ENCODE measurements at places on chromosomes 5 and 9.

DNA sequence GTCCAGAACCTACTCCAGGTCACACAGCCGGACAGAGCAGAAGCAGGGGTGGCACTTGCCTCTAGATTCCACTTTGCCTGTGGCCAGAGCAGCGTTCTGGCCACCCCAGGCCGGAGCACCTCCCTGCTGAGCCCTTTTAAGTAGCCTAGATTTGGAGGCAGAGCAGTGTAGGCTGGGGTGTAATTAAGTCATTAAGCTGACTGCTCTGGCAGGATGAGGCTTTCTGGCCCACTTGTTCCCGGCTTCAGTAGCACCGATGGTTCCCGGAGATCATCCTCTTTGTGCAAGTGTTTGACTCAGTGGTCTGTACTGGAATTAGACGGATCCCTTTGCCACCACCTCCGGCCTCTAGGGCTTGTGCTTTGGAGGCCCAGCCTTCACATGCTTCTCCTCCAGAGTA is 281.9 kb upstream of the ANKRD55 start:
- no peak for DNase-seq

GRCh38 chr9:23477908-23478307 is 348.1 kb downstream of the ELAVL2 start:
- no peak for DNase-seq

- DNase-seq = no peak
These were observed 1.0 kb upstream of the ZCCHC7 start for GRCh38 chr9:37119360-37119759.

DNA sequence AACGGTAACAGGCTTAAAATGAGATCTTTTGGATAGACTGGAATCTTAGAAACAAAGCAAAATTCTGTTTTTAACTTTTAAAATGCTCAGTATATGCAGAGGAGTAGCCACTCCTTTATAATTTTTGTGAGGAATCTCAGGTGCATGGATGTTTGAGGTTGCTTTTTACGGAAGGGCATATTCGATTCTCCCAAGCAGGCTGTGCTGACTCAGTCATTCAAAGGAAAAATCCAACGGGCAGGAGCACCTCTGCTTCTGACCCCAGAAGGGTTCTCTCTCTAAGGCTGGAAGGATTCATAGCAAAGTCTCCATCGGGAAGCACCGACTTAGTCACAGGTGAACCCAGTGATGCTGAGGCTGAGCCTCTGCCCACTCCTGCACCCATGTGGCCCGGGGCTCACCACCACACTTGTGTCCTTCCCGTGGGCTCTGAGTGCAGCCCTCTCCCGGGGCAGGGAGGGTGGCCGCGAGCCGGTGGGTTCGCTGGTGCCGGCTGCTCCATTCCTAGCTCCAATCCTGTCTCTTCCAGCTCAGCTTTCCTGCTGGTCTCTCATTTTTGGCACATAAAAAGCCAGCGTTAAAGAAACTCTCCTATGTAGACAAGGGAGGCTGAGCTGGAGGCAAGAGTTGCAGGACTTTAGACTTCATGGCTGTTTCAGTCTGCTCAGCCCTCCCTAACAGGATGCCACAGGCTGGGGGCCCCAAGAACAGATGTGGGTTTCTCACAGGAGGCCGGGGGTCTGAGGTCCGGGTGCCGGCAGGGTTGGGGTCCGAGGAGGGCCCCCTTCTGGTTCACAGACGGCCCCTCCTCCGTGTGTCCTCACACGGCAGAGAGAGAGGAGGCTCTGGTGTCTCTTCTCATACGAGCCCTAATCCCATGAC is 135.6 kb upstream of the LPCAT1 start:
- no peak for DNase-seq

DNA sequence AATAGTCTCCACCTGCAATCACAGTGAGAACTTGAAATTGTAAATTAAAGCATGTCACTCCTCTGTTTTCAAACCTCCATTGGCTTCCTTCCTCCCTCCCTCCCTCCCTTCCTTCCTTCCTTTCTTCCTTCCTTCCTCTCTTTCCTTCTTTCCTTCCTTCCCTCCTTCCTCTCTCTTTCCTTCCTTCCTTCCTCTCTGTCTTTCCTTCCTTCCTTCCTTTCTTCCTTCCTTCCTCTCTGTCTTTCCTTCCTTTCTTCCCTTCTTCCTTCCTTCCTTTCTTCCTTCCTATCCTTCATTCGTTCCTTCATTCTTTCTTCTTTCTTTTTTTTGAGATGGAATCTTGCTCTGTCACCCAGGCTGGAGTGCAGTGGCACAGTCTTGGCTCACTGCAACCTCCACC is 595.0 kb upstream of the ZNF608 start:
- no peak for DNase-seq

- no peak for DNase-seq
These were observed 140.0 kb downstream of the NSG2 start for GRCh38 chr5:174185506-174185905.

GRCh38 chr5:152869971-152870370 is 464.9 kb upstream of the NMUR2 start:
- no peak for DNase-seq

DNA sequence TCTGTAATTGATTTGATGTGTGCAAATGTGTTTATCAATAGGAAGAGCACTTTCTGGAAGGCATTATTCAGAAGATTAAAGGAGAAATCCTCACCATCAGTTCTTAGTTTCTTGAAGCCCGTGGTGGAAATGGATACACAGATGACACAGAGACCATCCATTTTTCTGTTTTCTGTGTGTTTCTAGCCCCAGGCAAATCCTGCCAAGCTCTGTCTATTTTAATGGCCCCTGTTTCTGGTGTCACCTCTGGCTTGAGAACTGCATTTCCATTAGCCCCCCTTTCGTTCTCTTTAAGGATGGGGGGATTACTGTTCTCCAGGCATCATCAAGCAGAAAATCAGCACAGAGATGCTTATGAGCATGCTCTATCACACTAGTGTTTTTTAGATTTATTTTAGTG is 37.3 kb downstream of the DAPK1 start:
- no peak for DNase-seq

GRCh38 chr9:33142535-33142934 is 24.6 kb downstream of the B4GALT1 start:
- no peak for DNase-seq

DNA sequence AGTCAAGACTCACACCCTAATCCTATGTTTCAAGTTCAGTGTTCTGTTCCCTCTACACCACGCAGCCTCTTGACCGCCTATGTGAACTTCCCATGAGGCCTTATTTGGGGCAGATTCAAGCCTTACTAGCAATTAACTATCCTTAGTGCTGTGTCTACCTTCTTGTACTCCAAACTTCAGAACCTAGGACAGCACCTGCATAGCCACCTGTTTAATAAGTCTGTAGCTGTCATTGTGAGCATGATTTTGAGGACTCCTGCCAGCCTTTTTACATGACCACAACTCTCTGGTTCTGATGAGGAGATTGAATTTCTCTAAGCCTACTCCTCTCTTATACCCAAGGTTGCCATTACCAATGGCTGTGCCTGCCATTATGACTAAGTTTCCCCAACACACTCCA is 50.8 kb upstream of the PCSK1 start:
- no peak for DNase-seq

GRCh38 chr9:131406563-131407436 is 12.9 kb downstream of the PRRC2B start:
- no peak for DNase-seq

DNA sequence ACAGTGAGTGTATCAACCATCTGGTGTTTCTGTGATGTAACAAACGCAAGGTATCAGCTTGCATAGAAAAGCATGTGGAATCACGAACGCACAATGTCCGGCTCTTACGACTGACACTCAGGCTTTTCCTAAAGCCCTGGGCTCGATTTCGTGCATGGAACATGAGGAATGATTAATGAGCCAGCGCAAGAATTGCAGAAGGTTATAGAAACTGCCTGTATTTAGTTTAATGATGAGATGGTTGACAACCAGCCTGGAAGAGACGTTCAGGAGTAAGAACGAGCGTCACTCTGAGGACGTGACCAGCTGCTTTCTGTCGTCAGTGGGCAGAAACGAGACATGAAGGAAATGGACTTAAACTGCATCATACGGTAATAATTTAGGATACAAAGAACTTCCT is 497.6 kb downstream of the IRX1 start:
- DNase-seq = no peak

GRCh38 chr5:37838152-37838932 is 1.5 kb downstream of the GDNF start:
- DNase-seq = no peak

DNA sequence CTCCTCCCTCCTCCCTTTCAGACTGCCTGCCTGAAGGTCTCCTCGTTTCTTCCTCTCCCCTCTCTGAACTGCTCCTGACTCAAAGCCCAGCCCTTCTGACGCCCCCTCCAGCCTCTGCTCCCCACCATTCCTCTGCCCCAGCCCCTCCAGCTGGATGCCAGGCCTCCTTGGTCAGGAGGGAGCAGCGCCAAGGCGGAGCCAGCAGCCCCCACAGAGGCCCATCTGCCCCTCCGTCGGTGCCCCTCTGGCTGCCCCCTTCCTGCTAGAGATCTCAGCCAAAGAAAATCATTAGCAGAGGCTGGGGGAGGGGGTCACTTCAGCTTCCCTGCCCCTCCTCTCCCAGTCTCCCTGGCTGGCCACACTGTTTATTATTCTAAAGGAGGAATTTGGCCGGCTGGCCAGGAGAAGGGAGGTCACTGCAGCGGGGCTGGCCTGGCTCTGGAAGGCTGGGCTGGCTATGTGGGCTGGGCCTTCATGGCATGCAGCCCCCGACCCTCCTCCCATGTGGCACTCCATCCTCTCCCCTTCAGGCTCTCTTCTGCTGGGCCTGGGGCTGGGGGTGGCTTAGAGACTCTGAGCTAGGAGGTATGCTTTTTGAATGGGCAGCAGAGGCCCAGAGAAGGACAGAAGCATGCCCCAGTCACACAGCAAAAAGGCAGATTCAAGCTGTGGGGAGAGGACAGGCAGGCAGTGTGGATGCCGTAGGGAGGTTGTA is 16.9 kb downstream of the PDGFRB start:
- no peak for DNase-seq

- DNase-seq = no peak
These were observed 27.9 kb downstream of the RFX3 start for GRCh38 chr9:3497857-3498256.

- DNase-seq = no peak
These were observed 10.1 kb downstream of the EEIG1 start for GRCh38 chr9:127970401-127971313.

DNA sequence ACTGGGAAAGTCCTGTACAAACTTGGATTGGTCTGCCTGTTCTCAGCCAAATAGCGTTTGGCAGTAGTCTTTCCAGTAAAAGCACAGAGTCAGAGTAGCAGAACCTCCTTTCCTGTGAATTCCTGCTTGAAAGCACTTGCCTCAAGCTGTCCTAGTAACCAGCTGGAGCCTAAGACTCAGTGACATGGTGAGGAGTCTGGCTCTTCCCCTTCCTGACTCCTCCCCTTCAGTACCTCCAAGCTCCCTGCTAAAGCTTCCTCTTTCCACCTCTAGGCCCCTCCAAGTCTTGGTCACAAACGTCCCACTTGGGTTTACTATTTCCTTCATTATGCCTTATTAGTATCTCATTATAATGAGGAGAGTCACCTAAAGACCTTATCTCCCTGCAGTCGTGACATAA is 21.4 kb upstream of the FAM81B start:
- DNase-seq = no peak

- no peak for DNase-seq
These were observed 1.2 kb downstream of the SLC24A2 start for GRCh38 chr9:19787672-19788071.

DNA sequence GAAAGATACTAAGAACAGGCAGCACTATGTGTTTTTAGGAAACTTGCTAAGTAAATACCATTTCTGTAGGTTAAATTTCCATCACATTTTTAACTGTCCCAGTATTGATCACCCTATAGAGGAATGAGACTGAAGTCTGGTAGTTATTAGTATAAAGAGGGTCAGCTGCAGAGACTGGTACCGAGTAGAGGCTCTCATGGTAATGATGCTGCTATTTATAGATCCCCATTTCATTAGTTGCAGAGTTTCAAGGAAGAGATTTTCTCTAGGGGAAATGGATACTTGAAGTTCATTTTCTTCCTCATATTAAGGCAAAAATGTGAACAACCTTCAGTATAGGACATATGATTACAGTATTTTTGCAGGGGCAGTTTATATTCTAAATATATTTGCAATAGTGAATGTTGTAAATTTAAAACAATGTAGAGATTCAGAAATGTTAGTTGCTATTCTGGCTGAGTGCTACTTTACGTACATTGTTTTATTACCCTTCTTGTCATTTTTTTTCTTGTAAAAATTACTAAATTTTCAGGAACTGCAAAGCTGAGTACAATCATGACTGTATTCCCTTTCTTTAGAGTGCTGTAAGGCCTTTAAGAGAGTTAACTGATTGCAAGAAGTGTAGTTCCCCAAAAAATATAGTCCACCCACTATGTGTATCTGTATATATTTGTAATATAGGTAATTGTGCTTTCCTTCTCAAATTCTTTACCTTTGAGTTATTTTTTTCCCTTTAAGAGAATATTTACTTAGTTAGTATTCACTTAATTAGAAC is 14.7 kb downstream of the PBX3 start:
- no peak for DNase-seq

- no peak for DNase-seq
These were observed 16.2 kb downstream of the ROPN1L start for GRCh38 chr5:10457682-10458574.

DNA sequence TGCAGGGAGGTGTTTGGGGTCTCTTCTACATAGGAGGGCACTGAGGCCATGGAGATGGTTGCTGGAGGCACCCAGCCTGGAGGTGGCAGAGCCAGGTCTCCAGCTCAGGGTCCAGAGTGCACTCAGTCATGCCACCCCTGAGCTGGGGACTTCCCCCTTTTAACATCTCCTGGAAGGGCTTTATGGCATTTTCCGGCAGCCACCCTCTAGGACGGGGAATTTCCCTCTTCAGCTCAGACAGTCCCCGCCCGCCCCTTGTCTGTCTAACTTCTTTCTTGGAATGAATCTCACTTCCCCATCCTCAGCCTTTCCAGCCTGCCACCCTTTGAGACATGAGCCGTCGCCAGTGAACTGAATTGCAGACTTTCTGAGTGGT is 49.9 kb downstream of the COL15A1 start:
- DNase-seq = no peak

GRCh38 chr5:93578813-93579691 is 2.0 kb downstream of the NR2F1-AS1 start:
- no peak for DNase-seq

DNA sequence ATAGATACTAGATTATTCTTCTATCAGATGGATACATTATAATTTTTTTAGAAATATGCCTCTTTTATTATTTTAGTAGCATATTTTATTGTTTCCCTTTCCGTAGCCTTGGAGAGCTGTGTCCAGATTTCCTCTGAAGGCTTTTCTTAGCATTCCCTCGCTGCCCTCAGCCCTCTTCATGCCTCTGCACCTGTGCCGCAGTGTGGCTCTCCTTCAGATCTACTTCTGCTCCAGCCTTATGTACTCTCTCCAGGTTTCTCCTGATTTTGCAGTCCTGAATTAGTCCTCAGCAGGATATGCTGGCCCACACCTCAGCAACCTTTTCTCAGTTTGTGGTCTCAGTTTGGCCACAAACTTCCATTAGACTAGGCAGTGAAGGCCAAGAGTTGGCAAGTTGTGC is 1052.0 kb downstream of the TAF11L14 start:
- DNase-seq = no peak

GRCh38 chr5:124043456-124043855 is 531.5 kb downstream of the CSNK1G3 start:
- DNase-seq = no peak

- no peak for DNase-seq
These were observed 73.6 kb downstream of the NR3C1 start for GRCh38 chr5:143329843-143330242.
